Caki2 (cell line): ENCODE measurements at places on chromosomes 11 and 22. TPM values are rescaled to one million over a fixed set of nuclear protein-coding genes. Genes with fewer than 3 reads are reported as not detected.

- DNase-seq = no peak
Observed at GRCh38 chr22:31138126-31138525, 2.2 kb downstream of the PLA2G3 start.

- no peak for DNase-seq
Observed at GRCh38 chr11:83836065-83836464, 549.9 kb upstream of the CCDC90B start.

DNA sequence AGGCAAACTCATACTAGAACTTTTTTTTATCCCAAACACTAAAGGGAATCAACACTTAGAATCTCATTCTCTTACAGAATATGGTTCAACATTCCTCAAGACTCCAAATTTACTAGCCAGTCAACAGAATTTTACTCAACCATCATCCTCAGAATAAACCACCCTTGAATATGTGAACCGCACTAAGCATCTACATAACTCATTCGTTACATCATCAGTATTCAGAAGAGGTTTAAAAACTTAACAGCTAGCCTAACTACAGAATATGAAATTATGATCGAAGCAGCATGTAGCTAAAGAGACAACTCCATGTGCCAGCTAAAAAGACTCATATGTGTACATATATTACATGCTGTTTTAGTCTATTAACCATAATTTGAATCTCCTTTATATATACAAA, 47.9 kb downstream of the CLDN25 start:
- DNase-seq = no peak

GRCh38 chr11:128896356-128896755, 5.2 kb downstream of the KCNJ5 start:
- DNase-seq = no peak

GRCh38 chr22:24996420-24996952, 44.0 kb downstream of the KIAA1671 start:
- peak; percentile 98 for DNase-seq

DNA sequence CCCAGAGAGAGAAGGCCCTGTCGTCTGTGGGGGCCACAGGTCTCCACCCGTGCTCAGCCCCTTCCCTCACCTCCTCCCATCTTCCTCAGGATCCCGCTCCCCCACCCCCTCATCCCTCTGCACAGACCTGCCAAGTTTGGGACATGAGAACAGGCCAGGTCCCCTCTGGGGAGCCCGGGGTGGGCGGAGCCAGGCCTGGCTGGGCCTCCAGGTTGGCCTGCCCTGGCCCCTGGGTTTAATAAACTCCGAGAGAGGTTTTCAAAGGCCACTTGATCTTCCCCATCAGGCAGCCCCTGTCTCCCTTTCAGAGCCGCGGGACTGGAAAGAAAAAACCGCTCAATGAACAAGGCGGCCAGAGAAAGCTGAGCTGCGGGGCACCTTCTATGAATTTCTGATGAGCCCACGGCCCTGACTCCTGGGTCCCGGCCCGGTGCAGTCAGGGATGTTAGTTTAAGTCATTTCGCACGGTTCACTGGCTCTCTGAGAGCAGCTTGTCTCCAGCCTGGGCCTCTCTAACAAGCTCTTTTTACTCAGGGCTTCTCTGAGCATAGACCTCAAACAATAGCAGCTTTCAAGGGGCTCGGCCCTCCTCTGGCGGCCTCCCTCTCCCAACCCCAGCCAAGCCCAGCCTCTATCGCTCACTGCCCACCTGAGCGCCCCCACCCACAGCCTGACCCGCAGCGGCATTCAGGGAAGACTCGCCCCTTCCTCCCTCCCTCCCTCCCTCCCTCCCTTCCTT, 64.8 kb downstream of the RPUSD4 start:
- DNase-seq = peak; percentile 44

The HPX gene
- total RNA-seq = 9.0 TPM in 1 of 2 replicates, not detected in the other

The TUB gene
- total RNA-seq = not detected in 2 replicates

DNA sequence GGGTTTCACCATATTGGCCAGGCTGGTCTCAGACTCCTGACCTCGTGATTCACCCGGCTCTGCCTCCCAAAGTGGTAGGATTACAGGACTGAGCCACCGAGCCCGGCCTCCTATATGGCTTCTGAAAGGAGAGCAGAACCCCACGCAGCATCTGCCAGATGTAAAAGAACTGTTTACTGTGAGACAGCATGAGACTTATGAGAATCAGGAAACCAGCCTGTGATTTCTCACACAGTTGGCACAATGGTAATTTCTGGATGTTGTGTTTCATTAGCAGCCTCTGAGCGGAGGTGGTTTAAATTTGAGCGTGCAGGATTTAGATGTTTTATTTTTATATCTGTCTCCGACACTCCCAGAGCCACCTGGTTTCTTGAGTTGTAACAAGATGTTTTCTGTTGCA, 33.8 kb downstream of the CEP164 start:
- no peak for DNase-seq

GRCh38 chr11:50098186-50098725, 65.6 kb downstream of the OR4C45 start:
- DNase-seq = no peak

DNA sequence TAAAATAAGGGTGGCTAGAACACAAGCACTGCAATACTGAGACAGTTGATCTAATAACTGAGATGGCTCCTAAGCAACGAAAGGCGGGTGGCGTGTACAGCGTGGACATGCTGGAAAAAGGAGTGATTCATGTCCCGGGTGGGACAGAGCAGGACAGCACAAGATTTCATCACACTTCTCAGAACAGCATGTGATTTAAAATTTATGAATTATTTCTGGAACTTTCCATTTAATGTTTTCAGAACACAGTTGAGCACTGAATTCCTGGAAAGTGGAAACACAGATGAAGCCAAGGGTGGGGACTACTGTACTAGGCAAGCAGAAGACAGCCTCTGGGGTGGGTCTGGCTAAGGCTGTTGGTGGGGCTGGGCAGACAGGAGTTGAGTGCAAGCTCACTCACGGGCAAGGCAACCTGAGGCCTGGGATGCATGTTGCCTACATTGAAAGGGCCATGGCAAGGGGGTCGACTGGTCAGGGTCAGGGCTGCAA, 165.6 kb upstream of the DDI1 start:
- no peak for DNase-seq

- DNase-seq = peak; percentile 63
Observed at GRCh38 chr11:61336171-61336935, 3.3 kb downstream of the TKFC start.

GRCh38 chr11:16749092-16749491, 10.6 kb downstream of the C11orf58 start:
- no peak for DNase-seq

DNA sequence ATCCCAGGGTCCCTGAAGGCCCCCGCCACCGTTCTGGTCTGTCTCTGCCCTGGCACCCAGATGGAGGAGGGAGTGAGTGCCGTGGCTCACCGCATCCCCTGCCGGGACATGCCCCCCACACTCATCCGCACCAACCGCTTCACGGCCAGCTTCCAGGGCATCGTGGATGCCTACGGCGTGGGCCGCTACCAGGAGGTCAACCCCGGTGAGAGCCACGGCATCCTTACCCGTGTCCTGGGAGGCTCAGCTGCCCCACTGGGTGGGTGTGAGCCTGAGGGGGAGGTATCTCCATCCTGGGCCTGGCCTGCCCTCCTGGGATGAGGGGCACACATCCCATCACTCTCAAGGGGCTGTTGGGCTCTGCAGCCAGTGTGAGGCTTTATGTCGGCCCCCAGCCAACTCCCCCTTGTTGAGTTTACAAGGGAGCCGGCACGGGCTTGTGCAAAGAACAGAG, 6.1 kb downstream of the TCIRG1 start:
- no peak for DNase-seq

The CCDC89 gene
- 0.30 TPM in 1 of 2 replicates, not detected in the other for total RNA-seq

GRCh38 chr11:12963792-12964536, 45.2 kb upstream of the RASSF10 start:
- peak; percentile 52 for DNase-seq

DNA sequence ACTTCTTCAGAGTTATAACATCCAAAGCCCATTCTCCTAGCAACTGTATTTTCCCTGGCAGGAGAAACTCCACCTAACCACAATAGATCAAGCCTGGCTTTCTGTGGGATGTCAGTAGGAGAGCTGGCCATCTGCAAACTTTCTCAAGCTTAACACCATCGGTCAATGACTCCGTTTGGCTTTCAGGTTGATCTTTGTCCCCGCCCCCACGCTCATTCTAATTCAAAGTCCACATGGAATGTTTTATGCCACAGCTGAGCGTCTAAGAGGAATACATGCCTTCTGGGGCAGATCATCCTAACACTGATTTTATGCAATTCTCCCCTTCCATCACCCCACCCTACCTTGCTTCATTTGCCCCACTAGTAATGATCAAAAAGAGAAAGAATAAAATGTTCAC, 4.8 kb downstream of the GVQW3 start:
- no peak for DNase-seq

The MISFA gene
- total RNA-seq = not detected in 2 replicates
